Stimulated activated CD4-positive, alpha-beta T cell treated with anti-CD3 and anti-CD28 coated beads, Interleukin-2, amount 100 ng/mL, for 48 hours (primary cell): ENCODE measurements at places on chromosomes 7 and 10.

- no peak for DNase-seq
Measured at GRCh38 chr10:96673318-96674099, 46.8 kb downstream of the PIK3AP1 start.

- no peak for DNase-seq
Measured at GRCh38 chr7:112487457-112488263, 6.9 kb downstream of the LSMEM1 start.

- no peak for DNase-seq
Measured at GRCh38 chr7:20201380-20201779, 15.8 kb downstream of the MACC1 start.

- DNase-seq = no peak
Measured at GRCh38 chr10:28566458-28567015, 33.6 kb downstream of the WAC start.

GRCh38 chr7:20945451-20945850 lies 158.8 kb upstream of the SP8 start:
- no peak for DNase-seq

DNA sequence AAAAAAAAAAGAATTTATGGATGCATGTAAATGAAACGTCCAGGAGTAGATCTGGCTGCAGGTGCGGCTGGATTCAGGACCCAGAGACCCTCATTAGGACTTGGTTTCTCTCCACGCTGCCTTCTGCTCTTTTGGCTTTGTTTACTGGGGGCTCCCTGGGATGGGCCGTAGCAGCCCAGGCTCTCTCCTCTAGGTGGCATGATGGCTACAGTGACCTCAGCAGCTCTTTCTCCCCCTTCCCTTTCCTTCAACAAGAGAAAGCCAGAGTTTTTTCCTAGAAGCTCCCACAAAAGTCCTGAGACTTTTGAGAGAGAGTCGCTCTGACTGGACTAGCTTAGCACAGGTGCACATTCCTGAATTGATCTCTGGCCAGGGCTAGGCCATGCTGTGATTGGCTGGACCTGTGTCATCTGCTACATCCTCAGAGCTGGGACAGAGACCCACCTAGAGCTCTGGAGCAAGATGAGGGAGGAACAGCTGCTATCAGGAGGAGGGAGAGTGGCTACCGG lies 67.8 kb upstream of the PDCD4 start:
- no peak for DNase-seq

GRCh38 chr10:85638797-85639196 lies 727.8 kb downstream of the GRID1 start:
- no peak for DNase-seq

DNA sequence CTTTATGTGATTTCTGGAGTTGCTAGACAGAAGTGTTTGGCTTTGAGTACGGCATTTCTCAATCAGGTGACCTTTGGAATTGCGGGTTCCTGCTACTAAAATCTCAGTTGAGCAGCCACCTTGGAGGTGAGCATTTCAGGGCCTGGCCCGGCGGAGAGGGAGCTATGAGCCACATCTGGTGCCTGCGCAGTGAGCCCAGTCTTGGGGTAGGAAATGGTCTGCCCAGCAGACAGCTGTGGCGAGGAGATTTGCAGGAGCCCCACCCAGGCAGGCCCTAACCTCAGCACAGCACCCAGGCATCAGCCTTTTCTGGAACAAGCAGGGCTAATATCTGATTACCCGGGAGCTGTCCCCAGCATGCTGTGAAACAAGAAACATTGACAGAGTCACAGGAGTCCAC lies 547.9 kb upstream of the FOXK1 start:
- no peak for DNase-seq

DNA sequence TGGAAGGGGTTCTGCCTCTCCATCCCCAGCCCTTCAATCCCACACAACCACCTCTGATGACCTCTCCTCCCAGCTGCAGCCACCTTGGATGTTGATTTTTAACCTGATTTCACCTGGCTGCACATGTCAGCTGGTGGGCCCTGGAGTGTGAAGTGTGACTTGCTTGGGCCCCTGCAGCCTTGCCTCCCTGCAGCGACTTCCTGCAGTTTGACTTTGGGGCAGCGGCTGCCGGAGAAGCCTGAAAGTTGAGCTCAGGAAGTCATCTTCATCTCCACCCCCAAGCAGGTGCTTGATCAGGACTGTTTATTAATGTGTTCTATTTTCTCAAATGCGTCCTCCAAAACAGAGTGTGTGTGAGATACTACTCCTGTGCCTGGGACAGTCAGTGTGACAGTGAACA lies 675.2 kb upstream of the GALNT17 start:
- no peak for DNase-seq

- DNase-seq = peak; percentile 8
Measured at GRCh38 chr10:88389456-88389855, 193.7 kb downstream of the RNLS start.

GRCh38 chr7:5679048-5679812 lies 102.2 kb downstream of the RNF216 start:
- no peak for DNase-seq

DNA sequence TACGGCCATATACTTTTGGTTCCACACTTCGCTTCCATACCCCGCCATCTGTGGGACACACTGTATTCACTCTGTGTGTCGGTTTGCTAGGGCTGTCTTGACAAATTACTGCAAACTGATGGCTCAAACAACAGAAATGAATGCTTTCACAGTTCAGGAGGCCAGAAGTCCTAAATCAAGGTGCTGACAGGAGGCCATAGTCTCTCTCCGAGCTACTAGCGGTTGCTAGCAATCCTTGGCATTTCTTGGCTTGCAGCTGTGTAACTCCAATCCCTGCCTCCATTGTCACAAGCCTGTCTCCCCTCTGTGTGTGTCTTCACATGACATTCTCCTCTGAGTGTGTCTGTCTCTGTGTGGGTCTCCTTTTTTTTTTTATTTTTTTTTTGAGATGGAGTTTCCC lies 28.9 kb upstream of the BMPR1A start:
- DNase-seq = no peak

GRCh38 chr7:6448943-6449543 lies 1.3 kb upstream of the DAGLB start:
- DNase-seq = no peak

- DNase-seq = no peak
Measured at GRCh38 chr10:35993591-35994515, 351.8 kb upstream of the FZD8 start.

GRCh38 chr10:52644373-52645186 lies 128.0 kb downstream of the MBL2 start:
- peak; percentile 3 for DNase-seq

- DNase-seq = no peak
Measured at GRCh38 chr7:39406467-39406866, 159.7 kb upstream of the YAE1 start.

DNA sequence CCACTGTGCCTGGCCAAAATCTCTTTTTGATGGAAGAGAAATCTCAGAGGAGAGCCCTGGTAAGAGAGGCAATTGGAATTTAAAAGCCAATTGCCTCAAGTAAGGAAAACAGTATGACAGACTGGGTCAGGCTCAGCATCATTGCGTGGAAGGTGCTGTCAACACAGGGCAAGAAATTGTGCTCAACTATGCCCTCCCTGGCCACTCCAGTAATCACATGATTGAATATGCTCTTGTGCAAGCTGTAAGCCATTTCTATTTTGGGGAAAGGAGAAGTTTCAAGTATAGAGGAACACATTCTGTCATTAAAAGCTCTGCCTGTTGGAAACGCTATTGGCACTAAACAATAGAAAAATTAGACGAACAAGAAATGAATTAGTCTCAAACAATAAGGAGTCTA lies 1127.7 kb downstream of the REEP3 start:
- DNase-seq = no peak

DNA sequence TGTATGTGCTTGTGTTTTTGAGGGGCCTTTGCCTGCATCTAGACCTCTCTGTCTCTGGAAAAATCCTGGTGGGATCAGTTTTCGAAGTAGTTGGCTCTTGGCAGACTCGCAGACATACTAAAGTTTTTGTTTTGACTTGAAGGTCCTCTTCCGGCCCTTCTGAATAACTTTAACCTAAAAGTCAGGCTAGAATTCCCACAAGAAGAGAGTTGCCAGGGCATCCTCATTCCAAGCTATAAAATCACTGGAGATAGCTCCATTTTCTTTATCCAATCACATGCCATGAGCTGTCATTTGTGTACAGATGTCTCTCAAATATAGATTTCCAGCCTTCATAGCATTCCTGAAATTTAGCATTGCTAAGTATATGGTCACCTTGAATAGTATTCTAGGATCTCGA lies 967.8 kb downstream of the LRMDA start:
- no peak for DNase-seq

DNA sequence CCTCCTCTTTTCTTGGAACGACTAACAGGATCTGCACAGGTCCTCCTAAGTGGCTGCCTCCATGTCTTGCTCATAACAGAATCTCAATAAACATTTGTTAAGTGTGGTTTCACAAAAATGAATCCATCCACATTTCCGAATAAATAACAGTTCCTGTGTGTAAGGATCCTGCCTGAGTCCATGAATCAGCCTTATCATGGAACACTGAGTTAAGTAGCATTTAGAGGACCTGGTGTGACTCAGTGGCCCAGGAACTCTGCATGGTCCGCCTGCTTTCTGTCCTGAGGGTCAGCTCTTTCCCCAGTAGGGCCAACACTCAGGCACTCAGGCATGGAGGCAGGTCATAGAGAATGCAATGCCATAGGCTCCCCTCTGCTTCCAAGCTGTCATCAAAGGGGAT lies 15.8 kb upstream of the C10orf90 start:
- DNase-seq = no peak

- DNase-seq = no peak
Measured at GRCh38 chr10:98655492-98655891, 208.8 kb upstream of the HPS1 start.

GRCh38 chr10:45235798-45236220 lies 79.6 kb downstream of the OR13A1 start:
- DNase-seq = no peak

DNA sequence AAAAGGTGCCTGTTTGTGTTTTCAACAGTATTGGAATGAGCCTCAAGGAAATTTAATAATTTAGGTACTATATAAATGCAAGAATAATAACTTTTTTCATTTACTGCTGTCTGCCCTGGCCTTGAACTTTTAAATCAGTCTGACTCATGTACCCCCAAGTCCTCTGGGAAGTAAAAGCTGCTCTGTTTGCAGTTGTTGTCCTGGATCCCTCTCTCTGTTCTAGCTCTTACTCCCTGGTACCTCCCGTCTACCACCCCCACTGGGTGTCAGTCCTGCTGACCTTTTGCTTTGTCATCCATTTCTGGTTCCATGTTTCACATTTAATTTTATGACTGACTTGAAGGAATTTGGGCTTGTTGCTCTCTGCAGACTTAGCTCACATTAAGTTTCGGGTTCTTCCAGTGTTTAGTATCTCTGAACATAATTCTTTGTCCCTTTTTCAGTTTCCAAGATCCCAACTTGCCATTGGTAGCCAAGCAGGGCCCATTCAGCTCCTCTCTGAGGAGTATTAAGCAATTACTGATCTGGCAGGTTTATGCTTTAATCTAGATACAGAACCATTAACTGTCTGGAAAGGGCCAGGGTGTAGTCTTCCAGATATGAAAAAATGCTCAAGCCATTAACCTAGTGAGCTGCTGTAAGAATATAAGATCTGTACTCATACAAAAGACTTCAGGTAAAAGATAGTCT lies 208.7 kb upstream of the FAM3C start:
- no peak for DNase-seq

DNA sequence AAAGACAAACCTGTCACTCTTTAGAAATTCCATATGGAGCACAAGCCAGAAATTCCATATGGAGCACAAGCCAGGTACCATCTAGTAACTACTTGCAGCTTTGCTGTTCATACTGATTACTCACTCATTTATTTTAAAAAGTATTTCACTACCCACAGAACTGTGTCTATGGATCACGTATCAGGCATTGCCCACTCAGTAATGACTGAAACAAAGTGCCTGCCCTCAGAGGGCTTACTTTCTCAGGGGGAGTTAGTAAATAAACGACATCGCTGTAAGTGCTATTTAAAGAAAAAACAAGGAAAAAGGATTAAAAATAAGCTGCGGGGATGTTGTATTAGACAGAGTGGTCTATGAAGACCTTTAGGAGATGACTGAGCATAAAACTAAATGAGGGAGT lies 170.9 kb downstream of the GALNT11 start:
- no peak for DNase-seq

DNA sequence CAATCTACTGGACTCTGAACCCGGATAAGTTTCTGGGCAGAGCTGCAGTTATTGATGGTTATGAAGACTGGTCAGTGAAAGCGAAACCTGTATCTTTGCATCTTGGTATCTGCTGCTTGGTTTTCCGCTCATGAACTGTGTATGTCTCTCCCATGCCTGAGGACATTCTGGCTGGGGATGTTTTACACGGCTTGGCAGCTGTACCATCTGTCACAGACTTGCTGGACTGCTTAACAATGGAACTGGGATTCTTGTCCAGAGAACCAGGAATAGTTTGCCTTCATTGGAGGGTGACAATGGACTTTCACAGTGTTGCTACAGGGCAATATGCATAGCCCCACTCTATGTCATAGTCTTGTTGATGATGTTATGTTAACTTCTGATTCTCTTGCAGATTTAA lies 119.9 kb upstream of the TMEM106B start:
- no peak for DNase-seq

DNA sequence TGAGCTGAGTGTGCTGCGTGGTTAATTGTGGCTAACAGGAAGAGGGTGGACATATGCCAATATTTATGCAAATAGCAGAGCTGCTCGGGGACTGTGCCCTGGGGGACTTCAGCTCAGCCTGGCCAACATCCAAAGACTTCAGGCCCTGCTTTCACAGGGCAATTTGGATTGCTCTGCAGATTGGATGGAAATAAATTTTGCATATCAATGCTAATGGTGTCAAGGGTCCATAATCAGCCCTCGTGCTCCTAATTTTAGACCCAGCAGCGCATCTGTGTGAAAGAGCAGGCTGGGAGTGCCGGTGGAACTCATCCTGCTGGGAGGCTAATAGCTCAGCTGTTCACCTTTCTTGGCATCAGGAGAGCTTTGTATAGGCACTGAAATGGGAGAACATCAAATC lies 270.1 kb downstream of the TCERG1L start:
- no peak for DNase-seq

GRCh38 chr10:11177926-11178471 lies 160.3 kb downstream of the CELF2 start:
- DNase-seq = no peak

DNA sequence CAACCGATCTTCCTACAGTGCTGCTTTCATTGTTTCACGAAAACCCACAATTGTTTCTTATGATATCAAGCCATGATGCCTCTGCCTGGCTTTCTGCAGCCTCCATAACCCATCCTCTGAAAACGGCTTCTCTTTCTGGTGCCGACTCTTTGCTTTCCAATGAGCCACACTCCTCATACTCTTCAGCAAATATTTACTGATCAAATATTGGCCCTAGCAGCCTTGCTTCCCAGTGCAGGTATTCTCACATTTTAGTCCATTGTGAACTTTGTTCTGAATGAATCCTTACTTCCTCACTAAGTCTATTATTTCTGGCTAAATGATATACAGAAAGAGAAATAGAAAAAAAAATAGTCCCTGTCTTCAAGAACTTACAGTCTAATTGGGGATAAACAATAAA lies 35.5 kb downstream of the LAMB1 start:
- no peak for DNase-seq

DNA sequence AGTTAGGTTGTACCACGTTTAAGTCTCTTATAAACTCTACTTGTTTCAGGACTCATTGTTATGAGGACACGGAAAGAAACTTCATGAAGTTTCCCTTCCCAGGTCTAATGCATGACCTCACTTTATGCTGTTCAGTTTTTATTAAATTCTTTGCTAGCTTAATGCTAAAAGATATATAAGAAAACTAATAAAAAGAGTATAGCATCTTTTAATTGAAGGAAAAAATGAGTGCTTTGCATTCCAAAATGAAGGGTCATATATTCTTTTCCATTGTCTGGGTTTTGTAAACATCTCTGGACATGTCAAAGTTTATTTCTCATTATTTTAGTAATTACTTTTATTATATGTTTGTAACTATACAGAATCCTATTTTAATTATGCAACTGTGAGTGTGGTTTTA lies 255.8 kb downstream of the CREB5 start:
- no peak for DNase-seq
